ENCODE measurements at places on chromosomes 4 and X.

GRCh38 chr4:3252480-3252828 lies 3.5 kb downstream of the MSANTD1 start:
- no peak for DNase-seq

GRCh38 chrX:50430917-50431575 lies 39.6 kb downstream of the DGKK start:
- DNase-seq = no peak

DNA sequence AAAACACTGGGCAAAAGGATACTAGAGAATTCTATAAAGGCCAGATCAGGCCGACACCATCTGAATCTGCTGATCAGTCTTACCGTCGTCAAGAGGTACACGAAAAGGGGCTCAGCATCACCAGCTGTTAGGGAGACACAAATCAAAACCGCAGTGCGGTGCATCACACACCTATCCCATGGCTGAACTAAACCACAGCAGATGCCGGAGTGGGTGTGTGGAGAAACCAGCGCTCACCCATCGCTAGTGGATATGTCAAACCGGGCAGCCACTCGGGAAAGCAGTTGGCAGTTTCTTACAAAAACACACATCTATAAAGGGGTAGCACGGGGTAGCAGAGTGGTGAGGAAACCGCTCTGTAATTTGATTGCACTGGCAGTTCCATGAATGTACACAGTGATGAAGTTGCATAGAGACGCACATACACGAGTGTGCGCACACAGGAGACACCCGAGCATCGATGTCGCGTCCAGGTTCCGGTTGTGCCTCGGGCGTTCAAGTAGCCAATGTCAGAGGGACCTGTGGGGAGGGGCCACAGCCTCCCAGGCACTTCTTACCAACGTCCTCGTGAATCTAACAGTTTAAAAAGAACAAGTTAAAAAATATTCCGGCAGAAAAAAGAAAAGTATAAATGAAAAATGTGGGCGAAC lies 23.1 kb upstream of the CCNQ start:
- DNase-seq = no peak

- no peak for DNase-seq
These were observed 33.5 kb upstream of the CYP2U1 start for GRCh38 chr4:107897823-107898222.

DNA sequence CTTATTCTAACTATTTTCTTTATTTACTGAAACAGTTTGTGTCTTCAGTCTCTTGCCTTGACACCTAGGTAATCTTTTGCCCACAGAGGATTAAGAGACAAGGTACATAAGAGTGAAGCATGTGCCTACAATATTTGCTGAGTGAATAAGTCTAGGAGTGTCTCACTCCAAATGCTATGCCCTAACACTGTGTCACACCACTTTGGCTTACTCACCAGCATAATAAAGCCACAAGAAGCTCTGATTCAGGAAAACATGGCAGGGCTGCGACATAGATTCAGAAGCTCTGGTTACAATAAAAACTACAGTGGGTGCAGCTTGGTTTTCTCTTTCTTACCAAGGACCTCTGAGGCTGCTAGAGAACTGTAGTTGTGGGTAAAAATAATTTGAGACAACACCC lies 127.1 kb downstream of the RBM46 start:
- DNase-seq = no peak

- no peak for DNase-seq
These were observed 76.2 kb upstream of the SCOC start for GRCh38 chr4:140297221-140297570.

DNA sequence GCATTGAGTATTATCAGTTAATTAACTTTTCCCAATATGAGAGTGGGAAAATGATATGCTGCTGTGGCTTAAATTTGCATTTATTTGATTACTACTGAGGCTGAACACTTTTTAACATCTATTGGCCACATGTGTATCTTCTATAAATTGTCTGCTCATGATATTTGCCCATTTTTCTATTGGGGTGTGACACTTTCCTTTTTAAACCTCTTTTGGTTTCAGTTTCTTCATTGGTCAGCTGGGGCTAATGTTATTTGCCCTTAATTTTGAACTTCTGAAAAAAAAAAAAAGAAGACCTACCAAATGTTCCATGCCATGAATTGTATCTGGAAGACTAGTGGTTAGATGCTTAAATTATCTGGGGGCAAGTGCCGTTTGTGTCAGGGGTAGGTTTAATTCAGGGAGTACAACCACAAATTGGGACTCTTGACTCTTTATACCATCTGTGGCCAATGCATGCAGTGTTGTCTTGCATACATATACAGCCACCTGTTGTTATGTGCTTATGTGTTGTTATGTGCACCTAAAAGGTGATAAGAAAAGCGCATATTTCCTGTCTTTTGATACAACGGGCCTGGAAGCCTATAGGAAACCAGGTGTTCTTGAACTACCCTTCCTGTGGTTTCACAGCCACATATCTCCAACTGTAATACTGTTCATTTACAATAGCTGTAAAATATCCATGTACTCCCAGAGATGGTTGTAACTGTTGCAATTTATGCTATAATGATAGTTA lies 49.0 kb downstream of the SH2D1A start:
- no peak for DNase-seq

- DNase-seq = no peak
These were observed 358.4 kb downstream of the ARHGAP24 start for GRCh38 chr4:85833302-85833701.

GRCh38 chr4:77434299-77435092 lies 171.1 kb upstream of the CXCL13 start:
- DNase-seq = no peak

- no peak for DNase-seq
These were observed 42.9 kb upstream of the CYP4V2 start for GRCh38 chr4:186148336-186148975.

DNA sequence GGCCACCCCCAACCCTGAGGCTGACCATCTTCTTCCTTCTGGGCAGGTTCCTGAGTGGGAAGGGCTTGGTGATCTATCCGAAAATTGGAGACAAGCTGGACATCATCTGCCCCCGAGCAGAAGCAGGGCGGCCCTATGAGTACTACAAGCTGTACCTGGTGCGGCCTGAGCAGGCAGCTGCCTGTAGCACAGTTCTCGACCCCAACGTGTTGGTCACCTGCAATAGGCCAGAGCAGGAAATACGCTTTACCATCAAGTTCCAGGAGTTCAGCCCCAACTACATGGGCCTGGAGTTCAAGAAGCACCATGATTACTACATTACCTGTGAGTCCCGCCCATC lies 9.7 kb downstream of the EFNB1 start:
- no peak for DNase-seq

DNA sequence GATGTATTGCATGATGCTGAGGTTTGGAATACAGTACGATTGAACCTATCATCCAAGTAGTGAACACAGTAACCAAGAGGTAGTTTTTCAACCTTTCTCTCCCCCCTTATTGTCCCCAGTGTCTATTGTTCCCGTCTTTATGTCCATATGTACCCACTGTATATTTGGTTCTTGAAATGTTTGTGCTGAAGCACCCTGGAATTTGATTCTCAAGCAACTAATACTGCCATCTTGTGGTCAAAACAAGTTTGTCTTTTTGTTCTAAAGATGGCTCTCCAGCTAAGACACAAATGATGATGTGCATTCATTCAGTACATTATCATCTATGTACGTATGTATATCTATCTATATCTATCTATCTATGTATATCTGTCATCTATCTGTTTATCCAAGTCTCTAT lies 33.5 kb upstream of the DCX start:
- DNase-seq = no peak

DNA sequence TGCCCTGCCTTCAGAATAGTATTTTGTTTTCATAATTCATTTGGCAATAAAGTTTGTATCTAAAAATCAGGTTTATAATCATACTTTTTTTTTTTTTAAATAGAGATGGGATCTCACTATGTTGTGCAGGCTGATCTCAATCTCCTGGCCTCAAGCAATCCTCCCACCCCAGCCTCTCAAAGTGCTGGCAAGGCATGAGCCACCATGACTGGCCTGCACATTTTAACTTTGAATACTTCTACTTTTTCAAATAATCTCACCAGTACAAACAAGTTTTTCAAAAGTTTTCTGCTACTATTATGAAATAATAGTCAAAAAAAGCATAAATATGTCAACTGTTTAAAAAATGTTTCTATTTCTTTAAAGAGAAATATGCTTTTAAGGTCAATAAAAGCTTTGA lies 69.6 kb upstream of the GPR34 start:
- DNase-seq = no peak

DNA sequence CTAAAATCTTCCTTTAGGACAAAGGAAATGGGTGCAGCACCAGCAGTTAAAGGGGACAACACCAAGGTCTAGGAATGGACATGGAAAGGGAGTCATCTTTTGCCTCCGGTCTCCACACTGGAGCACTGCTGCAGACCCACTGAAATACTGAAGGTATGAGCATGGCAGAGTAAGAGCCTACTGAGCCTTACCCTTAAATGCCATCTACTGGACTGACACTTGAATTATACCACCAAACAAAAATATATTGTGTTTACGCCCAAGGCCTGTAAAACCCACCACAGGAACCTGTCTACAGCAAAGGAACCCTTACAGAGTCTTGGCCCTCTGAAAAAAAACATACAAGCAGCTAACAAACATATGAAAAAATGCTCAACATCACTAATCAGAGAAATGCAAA lies 443.4 kb downstream of the CCSER1 start:
- no peak for DNase-seq

All from GM12892 (cell line).